ENCODE measurements at places on chromosomes 7 and 10.

DNA sequence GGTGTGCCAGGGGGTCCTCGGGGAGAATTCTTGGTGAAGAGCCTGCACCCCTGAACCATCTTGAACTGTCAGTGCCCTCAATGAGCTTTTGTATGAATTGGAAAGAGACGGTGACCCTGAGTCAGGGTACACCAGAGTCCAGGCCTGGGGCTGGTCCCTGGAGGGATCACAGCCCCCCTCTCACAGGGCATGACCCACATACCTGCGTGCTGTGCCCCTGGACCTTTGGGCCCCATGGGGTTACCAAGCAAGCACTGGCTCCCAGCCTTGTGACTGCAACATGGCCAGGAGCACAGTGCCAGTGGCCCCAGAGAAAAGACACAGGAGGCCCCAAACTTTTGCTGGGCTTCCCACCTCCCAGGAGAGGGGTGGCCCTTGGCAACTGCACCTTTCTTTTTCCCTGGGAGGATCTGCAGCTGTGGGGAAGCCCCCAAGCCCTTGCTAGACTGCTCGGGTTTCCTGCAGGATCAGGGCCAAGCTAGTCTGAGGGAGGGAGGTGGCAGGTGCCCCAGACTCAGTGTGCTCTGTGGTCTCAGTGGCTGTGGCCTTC lies 153.5 kb downstream of the ZNF248 start:
- DNase-seq = no peak

GRCh38 chr7:121945480-121946236 lies 72.7 kb downstream of the PTPRZ1 start:
- DNase-seq = no peak

GRCh38 chr10:121406823-121407545 lies 191.3 kb downstream of the FGFR2 start:
- DNase-seq = peak; percentile 45

DNA sequence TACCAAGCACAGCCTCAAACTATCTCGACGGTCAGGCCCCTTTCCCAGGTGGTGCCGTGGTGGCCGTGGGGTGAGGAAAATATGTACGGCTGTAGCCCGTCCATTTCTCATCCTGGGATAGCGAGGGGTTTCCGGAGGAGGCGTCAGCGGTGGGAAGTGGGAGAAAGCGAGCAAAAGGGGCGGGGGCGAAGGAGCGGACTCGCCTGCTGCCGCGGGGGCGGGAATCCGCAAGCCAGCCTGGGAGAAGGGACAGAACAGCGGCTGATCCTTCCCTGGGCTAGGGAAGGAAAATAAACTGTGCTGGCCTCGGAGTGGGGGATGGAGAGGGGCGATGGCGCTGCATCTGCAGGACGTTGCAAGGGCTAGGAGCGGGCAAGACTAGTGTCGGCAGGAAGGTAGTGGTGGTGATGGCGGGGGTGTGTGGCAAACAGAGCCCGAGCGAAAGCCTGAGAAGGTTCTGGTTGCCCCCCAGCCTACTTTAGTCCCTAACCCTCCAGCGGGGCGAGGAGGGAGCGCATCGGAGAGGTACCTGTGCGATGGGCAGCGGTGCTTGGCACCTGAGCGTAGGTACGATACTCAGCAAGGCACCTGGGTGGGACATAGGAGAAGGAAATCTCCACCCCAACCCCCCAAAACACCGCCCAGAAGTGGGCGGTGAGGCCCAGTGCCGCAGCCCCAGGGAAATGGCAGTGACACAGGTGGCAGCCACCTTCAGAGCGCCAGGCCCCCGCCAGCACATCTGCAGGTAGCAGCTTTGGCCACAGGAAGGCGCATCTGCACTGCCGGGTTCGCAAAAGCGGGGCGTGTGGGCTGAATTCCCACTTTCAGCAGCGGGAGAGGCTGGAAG lies 49.9 kb upstream of the STEAP1B start:
- no peak for DNase-seq

- no peak for DNase-seq
Measured at GRCh38 chr10:122257041-122257440, 14.1 kb upstream of the BTBD16 start.

GRCh38 chr10:6218692-6219493 lies 16.2 kb downstream of the PFKFB3 start:
- no peak for DNase-seq

- no peak for DNase-seq
Measured at GRCh38 chr7:140235114-140235513, 58.3 kb upstream of the KDM7A start.

GRCh38 chr7:50685135-50686065 lies 97.3 kb downstream of the GRB10 start:
- no peak for DNase-seq

DNA sequence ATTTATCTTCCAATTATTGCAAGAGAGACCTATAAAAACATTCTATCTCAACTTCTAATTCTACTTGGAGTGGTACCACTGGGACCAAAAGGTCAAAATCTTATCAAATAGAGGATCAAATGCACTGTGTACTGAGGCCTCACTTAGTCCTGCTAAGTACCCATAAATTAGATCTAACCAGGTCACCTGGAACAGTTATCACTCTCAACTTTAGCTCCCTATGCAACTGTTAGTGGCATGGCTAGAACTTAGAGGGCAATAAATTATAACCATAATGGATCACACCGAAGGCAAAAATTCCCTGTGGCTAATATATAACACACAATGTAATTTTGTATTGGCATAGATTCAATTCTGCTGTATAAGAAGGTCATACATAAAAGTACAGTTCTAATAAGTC lies 428.9 kb downstream of the PCDH15 start:
- DNase-seq = peak; percentile 4

DNA sequence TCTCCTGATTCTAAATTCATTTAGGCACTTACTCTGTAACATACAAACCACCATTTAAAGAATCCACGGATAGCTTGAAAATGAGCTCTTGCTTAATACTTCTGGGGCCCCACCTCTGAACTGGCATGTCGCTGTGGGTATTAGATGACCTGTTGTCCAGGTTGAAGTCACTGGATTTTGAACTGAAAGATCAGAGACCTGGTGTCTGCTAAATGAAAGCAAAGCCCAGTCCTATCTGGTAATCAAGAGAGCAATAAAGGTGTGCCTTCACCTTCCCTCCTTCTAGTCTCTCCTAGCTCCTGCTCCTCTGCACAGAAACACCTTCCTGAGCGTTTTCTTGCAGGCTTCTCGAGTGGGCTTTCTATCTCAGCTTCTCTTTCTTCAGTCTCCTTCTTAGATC lies 4.4 kb downstream of the ENO4 start:
- DNase-seq = no peak

- DNase-seq = no peak
Measured at GRCh38 chr7:131068604-131069021, 259.1 kb upstream of the MKLN1 start.

DNA sequence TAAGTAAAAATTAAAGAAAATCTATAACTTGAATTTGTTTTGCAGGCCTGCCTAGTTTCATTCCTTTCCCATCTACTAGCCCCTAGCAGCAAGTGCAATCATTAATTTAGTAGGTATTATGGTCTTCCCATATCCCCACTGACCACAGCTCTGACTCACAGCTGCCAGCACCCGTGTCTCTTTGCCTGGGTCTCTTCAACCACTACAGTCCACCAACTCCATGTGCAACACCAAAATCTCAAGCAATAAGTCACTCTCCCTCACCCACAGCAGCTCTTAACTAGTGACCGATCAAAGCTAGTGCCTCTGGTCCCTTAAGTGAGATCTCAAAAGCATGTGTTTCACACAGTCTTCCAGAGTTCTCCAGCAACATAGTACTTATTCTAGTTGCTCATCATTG lies 26.0 kb upstream of the THSD7A start:
- DNase-seq = no peak

GRCh38 chr10:122981066-122981464 lies 864 bp downstream of the PSTK start:
- peak; percentile 31 for DNase-seq

DNA sequence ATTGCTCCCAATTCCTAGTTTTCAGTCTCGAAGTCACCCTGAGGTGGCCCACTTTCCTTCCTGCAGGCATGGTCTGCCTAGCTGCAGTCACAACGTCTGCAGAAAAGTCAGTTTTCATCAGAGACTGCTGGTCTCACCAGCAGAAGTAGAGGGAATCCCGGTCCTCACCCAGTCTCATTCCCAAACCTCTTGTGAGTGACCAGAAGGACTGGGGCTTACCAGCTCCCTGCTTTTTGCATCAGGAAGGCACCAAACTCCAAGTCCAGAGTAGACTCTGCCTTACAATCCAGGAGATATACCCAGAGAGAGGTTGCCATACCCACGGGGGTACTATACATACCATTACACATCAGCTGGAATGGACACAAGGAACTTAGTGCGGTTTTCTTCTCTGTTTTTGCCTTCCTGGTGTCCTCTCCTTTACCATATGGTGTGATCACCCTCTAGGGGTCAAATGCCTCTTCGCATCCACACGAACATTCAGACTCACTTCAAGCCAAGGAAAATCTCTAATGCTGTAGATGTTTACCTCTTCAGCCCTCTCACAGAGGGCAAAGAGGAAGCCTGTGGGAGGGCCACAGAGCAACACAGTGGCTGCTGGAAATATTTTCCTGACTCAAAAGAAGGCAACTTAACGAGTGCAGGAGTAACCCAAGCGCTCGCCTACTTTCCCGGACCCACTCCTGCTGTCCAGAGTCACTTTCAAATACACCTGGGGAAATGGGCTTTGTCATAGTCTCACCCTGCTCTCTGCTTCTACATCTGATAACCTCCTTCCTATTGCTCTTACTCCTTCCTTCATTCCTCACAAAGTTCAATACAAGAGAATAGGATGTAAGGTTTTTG lies 220.9 kb downstream of the C7orf25 start:
- peak; percentile 35 for DNase-seq

DNA sequence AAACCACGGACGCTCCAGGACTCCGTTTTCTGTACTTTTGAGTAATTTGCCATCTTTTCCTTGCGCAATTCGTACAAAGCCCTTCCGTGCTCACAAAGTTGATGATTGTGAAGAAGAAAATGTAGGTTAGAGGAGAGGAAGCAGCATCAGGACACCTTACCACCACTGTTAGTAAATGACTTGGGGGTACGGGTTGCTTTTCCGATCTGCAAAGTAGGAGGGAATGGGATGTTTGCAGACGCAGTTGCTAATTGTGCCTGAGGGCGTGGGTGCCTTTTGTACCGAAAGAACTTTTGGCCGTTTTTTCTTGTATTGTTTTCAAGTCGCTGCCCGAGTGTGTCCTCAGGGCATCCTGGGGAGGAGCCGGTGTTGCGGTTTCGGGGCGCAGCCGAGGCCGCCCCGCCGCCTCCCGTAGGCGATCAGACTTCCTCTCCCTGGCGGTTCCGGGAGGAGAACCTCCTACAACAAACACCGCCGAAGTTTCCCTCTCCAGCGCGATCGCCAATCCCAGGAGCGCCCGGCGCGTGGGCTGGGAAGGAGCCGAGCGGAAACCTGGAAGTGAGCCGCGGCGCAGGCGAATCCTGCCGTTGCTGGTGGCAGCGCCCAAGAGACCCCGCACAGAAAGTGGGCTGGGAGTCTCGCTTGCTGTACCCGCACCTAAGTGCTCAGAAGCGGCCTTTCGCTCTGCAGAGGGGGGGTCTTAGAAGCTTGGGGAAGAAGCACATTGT lies 1.0 kb downstream of the PRR15 start:
- DNase-seq = peak; percentile 54

GRCh38 chr7:13489386-13489785 lies 500.1 kb downstream of the ETV1 start:
- no peak for DNase-seq

- DNase-seq = no peak
Measured at GRCh38 chr7:44188480-44189225, 586 bp downstream of the GCK start.

DNA sequence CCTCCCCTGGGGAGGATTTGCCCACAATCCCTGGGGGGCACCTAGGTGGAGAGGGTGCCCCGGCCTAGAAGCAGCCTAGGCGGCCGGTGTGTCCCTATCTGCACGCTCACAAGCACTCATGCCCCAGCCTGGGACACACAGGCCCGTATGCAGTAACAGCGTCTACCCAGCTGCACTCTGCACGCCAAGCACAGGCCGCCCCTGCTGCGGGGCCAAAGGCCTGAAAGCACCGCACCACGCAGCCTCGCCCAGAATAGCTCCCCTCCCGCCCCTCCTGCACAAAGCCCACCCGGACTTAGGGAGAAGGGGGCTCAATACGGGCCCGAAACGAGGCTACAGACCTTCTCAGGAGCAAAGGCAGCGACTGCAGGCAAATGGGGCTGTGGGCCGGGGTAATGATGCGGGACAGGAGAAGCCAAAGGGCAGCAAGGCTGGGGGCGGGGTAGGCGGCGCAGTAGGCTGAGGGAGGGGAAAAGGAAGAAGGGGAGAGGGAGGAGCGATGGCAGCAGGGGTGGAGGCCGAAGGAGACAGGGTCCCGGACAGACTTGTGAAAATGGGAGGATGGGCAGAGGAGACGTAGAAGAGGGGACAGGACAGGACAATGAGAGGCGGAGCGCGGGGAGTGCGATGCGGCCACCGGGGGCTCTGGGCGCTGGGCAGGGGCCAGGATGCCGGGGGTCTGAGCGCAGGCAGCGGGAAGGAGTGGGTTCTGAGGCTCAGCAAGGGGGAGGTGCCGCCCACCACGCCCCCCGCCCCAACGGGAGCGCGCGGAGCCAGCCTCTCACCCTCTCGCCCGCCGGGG lies 544 bp downstream of the GPRIN2 start:
- DNase-seq = no peak

GRCh38 chr7:68684246-68684839 lies 913.9 kb upstream of the AUTS2 start:
- DNase-seq = peak; percentile 33

DNA sequence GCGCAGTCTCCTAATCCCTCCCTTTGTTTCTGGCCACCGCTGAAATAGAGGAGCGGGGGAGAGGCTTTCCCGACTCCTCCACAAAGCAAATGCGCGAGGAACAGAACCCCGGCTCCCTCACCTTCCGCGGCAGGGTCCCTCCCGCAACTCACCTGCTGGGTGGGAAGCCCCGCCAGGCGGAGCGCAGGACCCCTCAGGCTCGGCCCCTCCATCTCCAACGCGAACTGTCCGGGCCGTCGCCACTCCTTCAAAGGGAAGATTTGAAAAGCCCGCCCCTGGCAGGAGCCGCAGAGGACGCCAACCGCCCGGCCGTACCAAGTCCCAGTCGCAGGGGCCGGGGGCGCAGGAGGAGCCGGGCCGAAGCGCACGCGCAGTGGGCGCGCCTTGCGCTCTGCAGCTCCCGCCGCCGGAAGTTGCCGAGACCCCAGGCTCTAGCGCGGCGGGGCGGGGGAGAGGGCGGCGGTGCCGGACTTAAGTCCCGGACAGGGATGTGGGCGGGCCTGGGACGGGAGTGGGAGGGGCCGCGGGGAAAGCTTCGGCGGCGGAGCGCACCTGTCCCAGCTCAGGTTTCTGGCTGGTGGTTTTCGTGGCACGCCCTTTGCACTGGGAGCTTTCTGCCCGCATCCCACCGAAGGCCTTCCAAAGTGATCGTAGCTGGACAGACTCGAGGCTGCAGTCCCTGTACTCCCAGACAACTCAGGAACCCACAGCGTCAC lies at the start of gene RTKN2:
Gene RTKN2 (minus strand): TSS at position 446 of the 716 bp plus-strand sequence. CDS start 234 bp downstream, at position 212.
- peak; percentile 87 for DNase-seq

GRCh38 chr10:117601716-117602115 lies 59.2 kb downstream of the EMX2 start:
- DNase-seq = no peak

DNA sequence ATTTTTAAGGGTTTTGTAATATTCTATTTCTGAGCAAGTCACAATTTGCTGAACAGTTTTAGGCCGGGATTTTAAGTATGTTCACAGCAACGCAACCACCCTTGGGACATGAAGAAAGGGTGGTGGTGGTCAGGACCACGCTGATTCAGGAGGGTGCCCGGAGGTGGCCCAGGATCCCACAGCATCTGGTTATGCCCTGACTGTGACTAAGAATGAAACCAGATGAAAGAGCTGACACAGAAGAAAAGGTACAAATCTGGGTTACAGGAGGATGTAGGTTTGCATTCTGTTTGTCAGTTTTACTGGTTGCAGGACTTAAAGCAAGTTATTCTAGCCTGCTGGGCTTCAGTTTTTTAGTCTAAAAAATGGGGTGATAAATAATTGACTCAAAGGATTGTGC lies 279.7 kb downstream of the CCSER2 start:
- no peak for DNase-seq

Data from Caki2 (cell line).